ENCODE measurements at places on chromosomes 5 and 9.

DNA sequence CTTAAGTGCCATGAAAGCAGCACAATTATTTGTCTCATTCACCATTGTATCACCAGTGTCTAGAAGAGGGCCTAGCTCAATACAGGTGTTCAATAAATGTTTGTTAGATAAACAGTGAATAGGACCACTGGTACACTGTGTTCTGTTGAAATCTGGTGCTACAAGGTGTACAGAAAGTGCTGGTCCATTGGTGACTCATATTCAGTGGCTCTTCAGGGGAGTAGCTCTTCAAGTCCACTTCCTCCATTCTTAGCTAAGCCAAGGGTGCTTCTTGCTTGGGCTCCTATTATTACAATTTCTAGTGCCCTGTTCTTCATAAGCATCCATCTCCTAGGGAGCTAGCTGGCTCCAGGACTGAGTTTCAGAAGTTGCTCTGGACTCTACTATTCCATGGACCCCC is 6.4 kb upstream of the FCHO2 start:
- DNase-seq: no peak

GRCh38 chr9:129720181-129720864 is 32.5 kb downstream of the PTGES start:
- DNase-seq: no peak

DNA sequence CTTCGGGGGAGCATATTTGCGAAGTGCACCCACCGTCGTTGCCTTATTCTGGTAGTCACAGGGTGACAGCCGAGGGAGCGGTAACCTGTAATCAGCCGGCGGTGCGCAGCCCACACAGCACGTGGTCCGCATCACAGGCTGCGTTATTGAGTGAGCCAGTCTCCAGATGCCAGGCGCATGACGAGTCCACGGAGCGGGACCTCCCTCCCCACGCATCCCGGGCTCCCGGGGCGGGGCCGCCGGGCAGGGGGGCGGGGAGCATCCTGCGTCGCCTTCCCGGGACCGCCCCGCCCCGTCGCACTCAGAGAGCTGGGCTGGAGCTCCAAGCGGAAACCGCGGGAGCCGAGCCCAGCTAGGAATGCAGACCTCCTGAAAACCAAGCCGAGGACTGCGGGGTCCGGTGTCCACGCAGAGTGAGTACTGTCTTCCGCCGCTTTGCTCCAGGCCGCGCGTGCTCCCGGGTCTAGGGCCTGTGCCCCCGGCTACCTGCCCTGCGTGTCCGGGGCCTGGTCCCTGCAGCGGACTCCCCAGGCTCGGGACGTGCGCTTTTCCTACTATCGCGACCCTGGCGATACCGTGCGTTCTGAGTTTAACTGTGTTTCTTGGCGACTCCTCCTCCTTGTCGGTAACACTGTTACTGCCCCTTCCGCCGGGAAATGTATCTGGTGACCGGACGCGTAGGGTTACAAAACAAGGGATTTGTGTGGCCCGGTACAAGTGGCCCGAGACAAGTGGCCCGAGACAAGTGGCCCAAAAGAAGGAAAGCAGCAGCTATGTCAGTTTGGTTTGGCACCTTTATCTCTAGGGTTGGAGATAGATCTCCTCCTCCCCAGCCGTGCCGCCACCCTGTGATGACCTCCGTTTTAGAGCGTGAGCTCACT is 40.6 kb downstream of the CAST start:
- DNase-seq: peak; percentile 93

- DNase-seq: no peak
Measured at GRCh38 chr5:147177125-147177840, 57.5 kb upstream of the STK32A start.

- DNase-seq: no peak
Measured at GRCh38 chr9:124366476-124367220, 48.6 kb downstream of the PSMB7 start.

- DNase-seq: no peak
Measured at GRCh38 chr5:150647275-150648251, 7.1 kb downstream of the SYNPO start.

DNA sequence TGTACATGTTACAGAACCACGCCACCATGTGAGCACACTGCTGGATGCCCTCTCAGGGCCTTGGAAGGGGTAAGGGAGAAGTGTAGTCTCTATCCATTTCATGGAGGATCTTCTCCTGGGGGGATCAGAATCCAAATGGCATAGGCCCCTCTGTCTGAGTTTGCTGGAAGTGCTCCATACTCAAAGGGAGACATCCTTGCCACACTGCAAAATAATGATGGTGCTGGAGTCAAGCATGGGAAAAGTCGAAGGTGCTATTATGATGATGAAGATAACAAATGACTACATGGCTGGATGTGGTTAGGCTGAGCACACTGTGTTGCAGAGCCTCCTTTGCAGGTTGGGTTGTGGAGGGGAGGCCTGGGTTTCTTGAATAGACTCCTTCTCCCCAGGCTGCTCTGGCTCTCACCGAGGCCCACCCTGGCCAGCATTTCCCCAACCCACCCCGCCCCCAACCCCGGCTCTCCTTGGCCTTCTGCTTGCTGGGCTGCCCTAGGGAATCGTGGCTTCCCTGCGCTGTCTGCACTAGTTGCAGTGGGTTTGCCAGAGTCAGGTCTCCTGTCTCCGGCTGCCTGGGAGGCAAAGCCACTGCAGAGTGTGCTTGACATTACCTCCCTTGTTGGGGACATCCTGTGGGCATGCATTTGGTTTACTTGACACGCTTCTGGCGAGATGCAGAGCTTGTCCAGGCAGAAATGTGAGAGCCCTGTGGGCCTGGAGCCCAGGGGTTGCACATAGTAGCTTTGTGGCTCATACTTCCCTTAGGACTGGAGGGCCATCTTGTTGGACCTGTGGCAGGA is 3.0 kb downstream of the MVB12B start:
- no peak for DNase-seq

DNA sequence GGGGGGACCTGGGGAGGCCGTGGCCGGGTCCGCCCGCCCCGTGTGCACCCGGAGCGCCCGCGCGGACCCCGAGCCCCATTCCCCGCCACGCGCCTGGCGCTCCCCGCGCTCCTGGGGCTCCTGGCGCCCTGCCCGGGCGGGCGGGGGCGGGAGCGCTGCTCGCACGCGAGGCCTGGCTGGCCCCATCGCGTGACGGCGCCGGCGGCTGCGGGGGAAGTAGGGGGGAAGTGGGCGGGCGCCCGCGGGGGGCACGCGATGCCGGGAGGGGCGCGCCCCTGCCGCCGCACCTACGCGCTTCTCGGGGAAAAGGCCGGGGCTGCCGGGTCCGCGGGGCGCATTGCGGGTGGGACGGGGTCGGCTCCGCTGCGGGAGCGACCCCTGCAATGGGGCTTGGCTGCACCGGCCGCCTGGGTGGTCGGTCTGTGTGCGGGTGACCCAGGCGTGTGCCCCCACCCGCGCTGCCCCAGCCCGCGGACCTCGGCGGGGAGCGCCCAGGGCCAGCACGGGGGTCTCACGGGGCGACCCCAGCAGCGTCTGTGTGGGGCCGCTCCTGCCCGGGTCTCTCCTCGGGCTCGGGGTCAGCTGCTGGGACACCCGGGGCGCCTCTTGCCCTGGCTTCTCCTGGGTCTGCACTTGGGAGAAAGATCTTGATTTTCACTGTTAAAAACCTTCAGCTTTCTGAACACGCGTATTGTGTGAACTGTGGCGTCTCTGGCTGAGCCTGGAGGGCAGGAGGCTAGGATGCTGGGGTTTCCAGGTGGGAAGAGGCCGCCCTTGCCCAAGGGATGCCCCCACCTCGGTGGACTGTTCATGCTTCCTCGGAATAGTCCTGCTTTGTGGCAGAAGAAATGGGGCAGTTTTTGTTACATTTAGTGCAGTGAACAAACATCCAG is 52.4 kb downstream of the AHRR start:
- no peak for DNase-seq

DNA sequence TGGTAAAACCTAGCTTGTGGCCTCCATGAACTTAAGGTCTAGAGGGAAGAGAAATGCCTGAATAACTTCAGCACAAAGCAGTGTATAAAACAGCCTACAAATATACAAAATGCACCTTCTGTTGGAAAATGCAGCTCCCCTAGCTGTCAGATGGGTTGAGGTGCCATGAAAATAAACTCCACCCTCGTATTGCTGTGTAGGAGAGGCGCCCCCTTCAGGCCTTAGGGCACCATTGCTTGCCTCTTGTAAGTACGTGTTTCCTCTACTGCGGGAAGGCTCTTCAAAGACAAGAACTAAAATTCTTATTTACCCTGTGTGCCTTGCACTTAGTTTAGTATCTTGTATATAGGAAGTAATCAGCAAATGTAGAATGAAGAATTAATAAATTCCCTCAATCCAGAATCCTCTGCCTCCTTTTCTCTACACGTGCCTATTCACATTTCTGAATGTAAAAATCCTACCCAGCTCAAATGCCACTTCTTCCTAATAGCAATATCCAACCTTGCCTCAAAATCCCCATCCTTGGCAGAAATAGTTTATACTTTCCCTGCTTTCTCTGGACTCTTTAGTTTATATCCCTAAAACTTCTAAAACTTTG is 393.7 kb upstream of the PDE4D start:
- DNase-seq: peak; percentile 85

GRCh38 chr9:126380447-126380846 is 53.8 kb downstream of the MVB12B start:
- DNase-seq: no peak

GRCh38 chr5:145689235-145689634 is 145.9 kb downstream of the PRELID2 start:
- peak; percentile 95 for DNase-seq

DNA sequence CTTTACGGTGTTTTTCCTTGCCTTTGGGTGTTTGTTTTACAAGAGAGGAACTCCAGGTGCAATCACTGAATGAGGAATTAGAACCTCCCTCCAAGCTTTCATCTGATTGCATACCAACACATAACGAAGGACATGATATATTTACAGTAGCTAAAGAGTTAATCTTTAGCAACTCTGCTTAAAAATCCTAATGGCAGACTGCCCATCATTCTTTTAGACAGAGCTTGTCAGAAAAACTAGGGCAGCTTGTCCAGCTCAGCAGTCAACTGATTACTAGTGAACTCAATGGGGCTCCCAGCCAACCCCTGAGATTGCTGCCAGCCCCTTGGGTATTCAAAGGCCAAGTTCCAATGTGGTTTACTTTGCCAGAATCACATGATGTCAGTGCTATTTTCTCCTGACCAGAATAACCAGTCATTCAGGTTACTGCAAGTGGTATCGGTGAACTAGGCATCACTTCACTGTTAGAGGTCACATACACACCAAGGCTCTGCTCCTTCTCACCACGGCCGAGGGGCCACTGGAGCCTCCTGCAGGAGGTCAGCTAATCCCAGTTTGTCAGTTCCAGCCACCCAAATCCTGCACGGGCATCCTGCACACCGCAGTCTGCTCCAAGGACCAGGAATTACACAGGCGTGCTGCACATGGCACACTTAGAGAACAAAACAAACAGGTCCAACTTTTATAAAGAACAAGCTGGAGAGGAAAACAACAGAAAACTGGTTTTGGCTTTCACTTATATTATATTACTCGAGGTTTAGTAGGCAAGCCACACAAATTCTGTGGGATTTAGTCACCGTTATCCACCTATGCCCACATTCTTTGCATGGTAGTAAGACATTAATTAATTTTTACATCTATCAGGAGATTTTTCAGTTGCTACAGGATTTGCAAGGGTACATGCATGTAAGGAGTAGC is 62.5 kb downstream of the NFIB start:
- peak; percentile 87 for DNase-seq

- DNase-seq: no peak
Measured at GRCh38 chr9:21295992-21296391, 9.1 kb downstream of the IFNA5 start.

GRCh38 chr9:112496074-112496722 is 9.6 kb downstream of the KIAA1958 start:
- no peak for DNase-seq

GRCh38 chr9:110619831-110620230 is 40.3 kb upstream of the SVEP1 start:
- DNase-seq: no peak

GRCh38 chr9:105245029-105245890 is 809 bp downstream of the SLC44A1 start:
- DNase-seq: no peak

DNA sequence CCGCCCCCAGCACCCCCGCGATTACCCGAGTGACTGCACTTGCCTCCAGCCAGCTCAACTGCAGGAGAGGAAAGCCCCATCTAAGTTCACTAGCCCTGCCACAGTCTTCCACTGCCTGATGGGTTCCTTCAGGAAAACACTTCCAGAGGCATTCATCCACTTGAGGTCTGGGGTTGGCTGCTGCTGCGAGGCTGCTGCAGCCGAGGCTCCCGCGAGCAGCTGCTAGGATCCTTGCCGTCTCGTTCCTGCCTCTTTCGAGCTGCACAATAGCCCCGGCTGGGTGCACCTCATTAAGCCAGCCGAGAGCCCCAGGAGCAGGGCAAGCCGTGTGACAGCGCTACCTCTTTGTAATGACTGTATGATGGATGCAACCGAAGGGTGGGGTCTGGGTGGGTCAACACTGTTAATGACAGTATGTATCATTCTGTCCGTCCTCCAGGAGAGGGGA is 24.2 kb upstream of the ELAVL2 start:
- no peak for DNase-seq

- DNase-seq: no peak
Measured at GRCh38 chr9:37944671-37945481, 40.9 kb upstream of the SLC25A51 start.

- DNase-seq: no peak
Measured at GRCh38 chr5:156178117-156178516, 148.8 kb upstream of the SGCD start.

DNA sequence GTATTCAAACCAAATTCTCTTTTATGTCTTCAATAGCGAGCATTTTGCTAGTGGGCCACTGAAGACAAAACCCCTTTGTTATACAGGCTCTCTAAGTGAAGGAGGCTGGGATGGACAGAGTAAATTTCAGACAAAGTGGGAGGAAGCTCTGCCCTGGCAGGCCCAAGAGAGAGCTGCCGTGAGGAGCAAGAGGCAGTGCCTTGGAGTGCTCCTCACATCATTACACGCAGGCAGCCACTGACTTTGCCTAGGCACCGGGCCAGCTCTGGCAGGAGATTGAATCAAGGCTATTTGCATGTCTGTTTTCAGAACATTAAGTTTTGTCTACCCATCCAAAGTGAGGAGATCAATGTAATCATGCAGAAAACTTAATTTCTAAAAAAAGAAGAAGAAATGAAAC is 167.7 kb downstream of the CCDC192 start:
- DNase-seq: peak; percentile 53

- DNase-seq: no peak
Measured at GRCh38 chr5:82738681-82739269, 338.4 kb downstream of the TMEM167A start.

DNA sequence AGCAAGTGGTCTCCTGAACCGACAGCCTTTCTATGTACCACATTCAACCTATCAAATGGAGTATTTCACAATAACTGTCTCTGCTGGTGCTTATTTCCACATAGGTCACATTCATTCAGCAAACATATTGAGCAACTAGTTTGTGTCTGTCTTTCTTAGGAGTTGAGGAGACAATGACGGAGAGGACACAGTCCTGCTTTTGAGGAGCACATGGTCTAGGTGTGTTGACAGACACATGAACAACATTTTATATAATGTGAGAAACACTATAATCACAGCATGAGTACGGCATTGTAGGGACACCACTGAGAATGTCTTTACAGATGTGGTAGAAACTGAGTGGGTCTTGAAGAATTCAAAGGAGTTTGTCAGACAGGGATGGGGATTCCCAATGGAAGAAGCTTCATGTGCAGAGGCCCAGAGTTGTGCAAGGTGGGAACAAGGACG is 28.5 kb downstream of the NFIL3 start:
- DNase-seq: peak; percentile 44

GRCh38 chr5:13648822-13649221 is 295.7 kb downstream of the DNAH5 start:
- DNase-seq: no peak

- no peak for DNase-seq
Measured at GRCh38 chr9:92722386-92723298, 42.0 kb downstream of the BICD2 start.

Measured in pons (tissue), 1 donor.